ENCODE measurements at places on chromosomes 4 and X.

GRCh38 chr4:75985116-75985515 lies 5.6 kb downstream of the SDAD1 start:
- DNase-seq = no peak

DNA sequence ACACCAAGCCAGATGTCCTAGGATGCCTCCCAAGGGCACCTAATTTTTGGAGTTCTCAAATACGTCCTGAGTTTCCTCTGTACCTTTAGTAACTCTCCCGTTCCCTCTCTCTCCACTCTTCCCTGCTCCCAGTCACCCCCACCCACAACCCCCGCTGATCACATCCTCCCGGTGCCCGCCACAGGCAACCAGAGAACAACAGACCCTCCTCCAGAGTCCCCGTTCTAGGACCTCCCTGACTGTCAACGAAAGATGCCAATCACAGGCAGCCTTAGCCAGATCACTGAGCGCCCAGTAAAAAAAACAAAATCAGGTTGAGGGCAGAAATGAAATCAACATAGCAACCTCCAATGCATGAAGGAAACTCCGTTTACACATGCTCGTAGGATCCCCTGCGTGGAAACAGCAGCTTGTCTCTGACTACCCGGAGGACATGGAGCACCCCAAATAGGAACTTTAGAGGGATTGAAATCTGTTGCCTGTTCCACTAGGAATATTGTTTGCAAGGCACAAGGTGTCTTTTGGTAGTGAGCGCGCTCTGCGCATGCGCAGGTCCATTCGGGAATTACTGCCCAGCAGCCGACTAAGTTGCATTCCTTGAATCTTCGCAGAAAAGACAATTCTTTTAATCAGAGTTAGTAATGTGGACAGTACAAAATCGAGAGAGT lies at the start of gene GABRB1:
Gene GABRB1, plus strand, starts transcription at position 557 of the 668 bp plus-strand sequence.
- no peak for DNase-seq

DNA sequence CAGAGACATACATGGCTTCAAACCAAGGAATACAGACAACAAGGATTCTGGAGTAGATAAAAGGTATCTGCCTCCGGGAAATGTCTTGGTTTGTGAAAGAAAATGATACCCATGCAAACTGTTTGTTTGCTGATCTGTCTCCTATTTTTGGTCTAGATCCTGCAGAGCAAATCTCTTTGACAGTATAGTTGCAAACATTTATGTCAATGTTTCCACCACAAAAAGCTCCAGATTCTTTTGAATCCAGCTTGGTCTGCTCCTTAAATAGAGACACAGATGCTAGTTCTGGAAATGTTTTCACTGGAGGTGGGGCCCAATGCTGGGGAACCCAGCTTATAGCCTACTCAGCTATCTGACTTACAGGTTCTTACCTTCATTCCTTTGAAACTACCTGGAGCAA lies 119.7 kb downstream of the ATG4A start:
- no peak for DNase-seq

GRCh38 chrX:16778545-16778944 lies 7.7 kb upstream of the TXLNG start:
- no peak for DNase-seq

DNA sequence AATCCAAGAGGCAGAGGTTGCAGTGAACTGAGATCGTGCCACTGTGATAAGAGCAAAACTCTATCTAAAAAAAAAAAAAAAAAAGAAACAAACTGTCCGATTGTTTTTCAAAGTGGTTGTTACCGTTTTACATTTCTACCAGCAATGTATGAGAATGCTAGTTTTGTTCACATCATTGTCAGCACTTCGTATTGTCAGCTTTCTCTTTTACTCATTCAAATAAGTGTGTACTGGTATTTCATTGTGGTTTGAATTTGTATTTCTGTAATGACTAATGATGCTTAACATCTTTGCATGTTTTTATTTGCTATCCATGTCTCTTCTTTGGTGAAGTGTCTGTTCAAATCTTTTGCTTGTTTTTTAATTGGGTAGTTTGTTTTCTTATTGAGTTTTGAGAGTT lies 65.8 kb downstream of the GPR101 start:
- no peak for DNase-seq

GRCh38 chr4:82747686-82748575 lies 50.7 kb downstream of the SCD5 start:
- DNase-seq = no peak

- DNase-seq = no peak
These were observed 390.9 kb downstream of the ADAM29 start for GRCh38 chr4:175309041-175309440.
